EL (cell line): ENCODE measurements at places on chromosomes 7 and 10.

DNA sequence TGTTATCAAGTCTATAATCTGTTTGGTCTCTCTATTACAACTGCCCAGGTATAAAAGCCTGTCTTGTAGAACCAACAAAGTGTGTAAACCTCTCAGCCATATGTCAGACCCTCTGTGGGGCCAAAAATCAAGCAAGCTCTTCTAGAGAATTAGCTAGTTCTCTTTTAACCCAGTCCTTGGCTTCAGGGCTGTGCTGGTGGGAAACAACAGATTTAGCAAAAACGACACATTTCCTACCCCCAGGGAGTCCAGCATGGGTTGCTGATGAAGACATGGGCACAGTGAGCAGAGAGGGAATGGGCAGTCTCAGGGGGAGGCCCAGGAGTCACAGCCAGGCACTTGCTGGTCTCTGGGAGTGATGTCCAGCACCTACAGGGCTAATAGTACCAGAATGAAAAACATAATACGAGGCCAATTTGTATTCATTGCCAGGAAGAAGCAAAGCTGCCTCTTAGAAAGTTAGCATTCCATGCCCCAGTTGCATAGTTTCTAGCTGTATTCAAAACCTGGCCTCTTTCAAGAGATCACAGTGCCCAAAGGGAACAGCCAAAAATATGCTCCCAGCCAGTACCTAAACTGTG lies 80.1 kb downstream of the FRMD4A start:
- DNase-seq: no peak

- DNase-seq: no peak
Measured at GRCh38 chr7:37541810-37542443, 93.3 kb upstream of the ELMO1 start.

DNA sequence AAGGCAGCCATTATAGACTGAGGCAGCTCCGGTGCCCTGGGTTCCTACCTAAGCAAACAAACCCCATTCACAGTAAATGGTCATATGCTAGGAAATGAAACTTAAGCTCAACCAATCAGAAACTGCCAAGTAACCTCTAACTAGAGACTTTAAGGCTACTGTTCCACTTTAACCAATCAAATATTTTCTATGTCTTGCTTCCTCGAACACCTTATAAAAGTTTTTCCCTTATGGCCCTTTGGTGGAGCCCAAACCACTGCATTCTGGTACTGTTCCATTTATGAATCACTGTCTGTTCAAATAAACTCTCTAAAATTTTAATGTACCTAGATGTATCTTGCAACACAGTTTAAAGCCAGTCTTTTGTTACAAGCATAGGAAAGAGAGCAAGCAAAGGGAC lies 361.1 kb downstream of the HGF start:
- DNase-seq: no peak

GRCh38 chr7:93957767-93958166 lies 36.2 kb downstream of the GNG11 start:
- DNase-seq: no peak

- DNase-seq: no peak
Measured at GRCh38 chr10:58268454-58268945, 462 bp upstream of the CISD1 start.
